CD4-positive, alpha-beta T cell treated with Interleukin-17A for 4 hours (primary cell): ENCODE measurements at places on chromosomes 12 and 14.

DNA sequence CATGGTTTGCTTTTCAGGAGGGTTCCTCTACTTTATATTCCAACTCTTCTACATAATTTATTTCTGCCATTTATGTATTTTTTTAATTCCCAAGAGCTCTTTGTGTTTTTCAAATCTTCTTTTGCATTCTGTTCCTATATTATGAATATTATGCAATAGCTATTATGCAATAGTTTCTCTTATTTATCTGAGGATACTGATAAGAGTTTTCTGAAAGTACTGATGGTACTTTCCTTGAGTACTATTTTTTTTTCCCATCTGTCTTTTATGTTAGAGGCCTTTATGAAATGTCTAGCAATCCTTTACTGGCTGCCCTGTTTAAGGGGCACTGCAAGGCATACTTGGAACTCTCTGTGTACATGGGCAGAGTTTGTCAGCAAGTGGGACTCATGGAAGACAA, 93.4 kb downstream of the SLC41A2 start:
- DNase-seq = no peak

DNA sequence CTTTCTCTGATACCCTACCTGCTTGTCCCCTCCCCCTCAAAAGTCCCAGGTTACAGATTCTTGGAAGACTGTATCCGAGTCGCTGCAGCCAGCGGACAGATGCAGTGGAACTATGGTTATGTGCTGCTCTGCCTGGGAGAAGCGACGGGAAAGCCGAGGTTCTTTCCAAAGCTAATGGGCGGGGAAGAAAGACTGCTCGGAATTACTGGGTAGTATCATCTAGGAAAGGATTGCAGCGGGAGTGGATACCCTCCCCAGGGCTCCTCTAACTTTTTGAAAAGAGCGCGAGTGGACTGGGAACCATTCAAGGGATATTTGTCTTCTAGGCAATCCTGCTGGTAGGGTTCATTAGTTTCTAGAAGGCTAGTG, 1.4 kb downstream of the PTHLH start:
- no peak for DNase-seq

GRCh38 chr12:116433249-116433648, 125.9 kb upstream of the MAP1LC3B2 start:
- DNase-seq = no peak

- DNase-seq = no peak
These were observed 7.2 kb downstream of the PDE3A start for GRCh38 chr12:20375560-20375959.

DNA sequence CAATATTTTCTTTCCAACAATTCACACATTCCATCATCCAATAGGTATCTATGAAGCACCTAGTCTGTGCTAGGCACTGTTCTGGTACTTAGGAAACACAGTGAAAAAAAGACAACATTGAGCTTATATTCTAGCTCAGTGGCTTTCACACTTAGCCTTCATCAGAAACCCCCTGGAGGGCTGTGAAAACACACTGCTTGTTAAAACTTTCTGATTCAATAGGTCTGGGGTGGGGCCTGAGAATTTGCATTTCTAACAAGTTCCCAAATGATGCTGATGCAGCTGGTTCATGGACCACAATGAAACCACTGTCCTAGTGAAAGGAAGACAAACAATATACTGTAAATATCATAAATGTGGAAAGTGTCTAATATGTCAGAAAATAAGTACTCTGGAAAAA, 5.9 kb downstream of the VTI1B start:
- DNase-seq = no peak

GRCh38 chr12:51389302-51389999, 1.8 kb downstream of the GALNT6 start:
- peak; percentile 52 for DNase-seq

- DNase-seq = no peak
These were observed 304.1 kb downstream of the SYT1 start for GRCh38 chr12:79168687-79169086.

DNA sequence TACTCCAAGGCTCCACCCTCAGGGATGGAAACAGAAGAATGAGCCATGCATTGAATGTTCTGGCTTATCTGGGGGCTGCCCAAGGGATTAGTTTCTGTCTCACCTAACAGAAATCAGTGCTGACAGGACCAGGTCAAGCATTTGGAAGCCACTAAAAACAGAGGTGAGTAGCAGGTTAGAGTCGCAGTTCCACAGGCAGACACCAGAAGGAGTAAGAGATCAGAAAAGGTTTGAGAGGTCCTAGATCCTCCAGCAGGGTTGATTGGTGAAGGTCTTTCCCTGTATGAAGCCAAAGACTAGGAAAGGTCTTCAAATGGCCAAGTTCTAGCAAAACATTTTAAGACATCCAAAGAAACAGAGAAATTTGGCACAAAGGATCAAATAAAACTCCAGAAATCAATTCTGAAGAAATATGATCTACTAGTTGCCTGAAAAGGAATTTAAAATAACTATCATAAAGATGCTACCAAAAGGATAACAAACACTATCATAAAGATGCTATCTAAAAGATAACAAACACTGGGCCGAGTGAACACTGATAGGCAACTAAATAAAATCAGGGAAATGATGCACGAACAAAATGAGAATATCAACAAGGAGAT, 19.5 kb upstream of the TTC9 start:
- DNase-seq = peak; percentile 67

- DNase-seq = peak; percentile 21
These were observed 20.7 kb downstream of the GCH1 start for GRCh38 chr14:54881761-54882401.

DNA sequence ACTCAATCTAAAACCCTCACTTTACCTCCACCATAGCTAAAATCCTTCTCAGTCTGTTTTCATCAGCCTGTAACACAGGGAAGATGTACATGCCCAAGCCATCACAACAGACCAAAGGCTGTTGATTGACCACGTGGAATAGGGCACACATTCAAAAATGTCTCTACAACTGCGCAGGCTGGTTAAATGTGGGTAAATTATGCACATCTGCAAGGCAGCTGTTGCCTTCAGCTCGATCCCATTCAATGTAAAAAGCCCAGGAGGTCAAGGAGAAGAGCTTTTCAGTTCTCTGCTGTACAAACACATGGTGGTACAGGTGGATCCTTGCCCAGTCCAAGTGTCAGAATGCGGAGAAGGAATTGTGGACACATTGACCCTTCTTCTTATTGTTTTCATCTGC, 354.0 kb downstream of the FLRT2 start:
- no peak for DNase-seq

DNA sequence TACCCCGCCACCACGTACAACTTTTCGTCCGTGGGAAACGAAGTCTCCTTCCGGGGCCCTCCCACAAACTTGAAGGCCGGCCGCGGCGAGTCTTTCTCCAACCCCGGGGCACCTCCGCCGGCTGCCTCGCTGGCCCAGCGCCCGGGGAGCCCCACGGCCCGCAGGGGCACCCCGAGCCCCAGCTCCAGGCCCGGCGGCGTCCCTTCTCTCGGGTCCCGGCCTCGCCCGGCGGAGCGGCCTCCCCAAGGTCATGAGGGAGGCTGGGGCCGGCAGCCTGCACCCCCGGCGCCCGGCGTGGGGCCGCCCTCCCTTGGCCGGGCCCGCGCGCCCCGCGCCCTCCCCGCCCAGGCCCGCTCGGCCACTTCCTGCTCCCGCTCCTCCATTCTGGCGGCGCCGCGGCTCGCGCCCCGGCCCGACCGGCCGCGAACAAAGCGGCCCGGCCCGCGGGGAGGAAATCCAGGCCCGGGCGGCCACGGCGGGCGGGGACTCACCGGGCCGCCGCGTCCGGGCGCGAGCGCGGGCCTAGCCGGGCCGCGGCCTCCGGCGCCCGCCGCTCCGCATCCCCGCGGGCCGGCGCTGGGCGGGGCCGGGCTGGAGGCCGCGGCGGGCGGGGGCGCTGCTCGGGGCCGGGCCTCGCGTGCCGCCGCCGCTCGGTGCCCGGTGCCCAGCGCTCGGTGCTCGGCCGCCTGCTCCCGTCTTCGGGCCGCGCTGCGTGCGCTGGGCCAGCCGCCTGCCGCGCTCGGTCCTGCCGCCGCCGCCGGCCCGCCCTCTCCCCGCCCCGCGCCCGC, at the start of gene AKT1:
AKT1 (minus strand) TSS at position 756 of the 788 bp plus-strand sequence. CDS start 3,105 bp downstream, outside the sequence.
- peak; percentile 38 for DNase-seq

GRCh38 chr14:94691660-94692034, 78.3 kb downstream of the GSC start:
- DNase-seq = no peak

DNA sequence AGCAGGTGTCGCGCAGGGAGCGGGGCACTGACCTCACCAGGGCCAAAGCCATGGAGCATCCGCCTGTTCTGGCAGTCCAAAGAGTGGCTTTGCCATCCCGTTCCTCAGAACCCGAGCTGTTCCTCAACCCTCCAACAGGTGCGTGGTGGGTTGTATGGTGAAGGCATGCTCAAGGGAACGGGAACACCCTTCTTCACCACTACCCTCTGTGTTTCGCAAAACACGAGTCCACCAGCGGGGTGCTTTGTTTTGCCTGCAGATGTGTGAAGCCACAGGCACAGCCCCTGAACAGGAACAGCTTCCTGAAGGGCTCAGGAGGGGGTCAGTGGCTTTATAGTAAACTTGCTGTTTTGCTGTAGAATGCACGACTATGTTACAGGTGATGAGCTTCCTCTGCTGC, 52.7 kb downstream of the SMOC1 start:
- no peak for DNase-seq

DNA sequence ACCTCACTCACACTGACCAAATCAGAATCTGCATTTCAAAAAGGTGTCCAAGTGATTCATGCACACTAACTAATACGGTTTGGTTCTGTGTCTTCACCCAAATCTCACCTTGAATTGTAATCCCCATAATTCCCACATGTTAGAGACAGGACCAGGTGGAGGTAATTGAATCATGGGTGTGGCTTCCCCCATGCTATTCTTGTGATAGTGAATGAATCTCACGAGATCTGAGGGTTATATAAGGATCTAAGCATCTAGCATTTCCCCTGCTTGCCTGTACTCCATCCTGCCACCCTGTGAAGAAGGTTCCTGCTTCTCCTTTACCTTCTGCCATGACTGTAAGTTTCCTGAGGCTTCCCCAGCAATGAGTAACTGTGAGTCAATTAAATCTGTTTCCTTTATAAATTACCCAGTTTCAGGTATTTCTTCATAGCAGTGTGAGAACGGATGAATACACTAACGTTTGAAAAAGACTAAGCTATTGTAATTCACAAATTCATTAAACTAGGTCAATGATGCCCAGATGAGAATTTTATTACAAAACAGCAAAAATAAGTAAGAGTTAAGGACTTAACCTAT, 759.1 kb downstream of the GALC start:
- DNase-seq = no peak

DNA sequence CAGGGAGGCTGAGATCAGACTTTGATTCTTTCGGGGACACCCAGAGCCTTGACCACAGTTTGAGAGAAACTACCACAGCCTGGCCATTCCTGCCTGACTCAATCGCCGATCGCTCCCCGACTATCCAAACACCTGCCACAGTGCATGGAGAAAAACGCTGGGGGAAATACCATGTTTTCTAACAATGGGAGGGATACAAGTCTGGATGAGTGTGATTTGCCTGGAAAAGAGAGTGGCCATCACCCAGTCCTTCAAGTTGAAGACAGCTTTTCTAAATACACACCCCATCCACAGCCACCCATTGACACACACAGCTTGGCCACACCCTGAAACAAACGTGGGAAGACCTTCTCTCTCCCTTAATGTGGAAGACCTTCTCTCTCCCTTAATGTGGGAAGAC, 6.7 kb upstream of the VASH1 start:
- no peak for DNase-seq

GRCh38 chr12:92539976-92540781, 162.6 kb upstream of the PLEKHG7 start:
- DNase-seq = no peak

- no peak for DNase-seq
These were observed 13.7 kb downstream of the PIGH start for GRCh38 chr14:67586369-67586768.

DNA sequence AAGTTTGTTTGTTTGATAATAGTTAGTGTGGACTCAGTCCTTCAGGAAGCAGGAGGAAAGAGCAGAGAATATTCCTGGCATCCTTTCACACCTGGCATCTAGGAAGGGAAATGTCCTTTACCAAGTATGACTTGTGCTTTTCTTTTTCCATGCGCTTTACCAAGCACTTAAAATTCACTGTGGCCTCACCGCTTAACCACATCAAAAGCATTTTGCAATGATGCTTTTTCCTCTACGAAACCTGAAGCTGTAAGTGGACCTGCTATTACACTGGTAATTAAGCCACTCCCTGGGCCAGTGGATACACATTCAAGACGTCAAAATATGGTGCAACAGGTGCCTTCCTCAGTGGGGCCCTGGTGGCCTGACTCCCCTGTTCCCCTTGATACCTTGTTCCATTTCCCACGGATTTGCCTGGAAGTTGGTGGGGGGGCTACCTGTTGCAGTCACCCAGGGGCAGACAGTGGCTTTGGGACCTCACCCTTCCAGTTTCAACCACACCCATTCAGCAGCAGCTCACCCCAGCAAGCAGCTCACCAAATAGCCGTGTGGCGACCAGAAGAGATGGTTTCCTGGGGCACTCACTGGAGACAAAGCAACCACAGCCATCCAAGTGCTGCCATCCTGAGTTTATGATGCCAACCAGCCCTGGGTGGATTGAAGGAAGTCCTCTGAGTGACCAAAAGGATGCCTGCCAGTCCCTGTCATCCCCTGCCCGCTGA, 14.2 kb upstream of the FZD10 start:
- no peak for DNase-seq

GRCh38 chr12:58296863-58297262, 355.5 kb downstream of the ATP23 start:
- no peak for DNase-seq

GRCh38 chr12:121996945-121997612, 24.6 kb upstream of the BCL7A start:
- no peak for DNase-seq

DNA sequence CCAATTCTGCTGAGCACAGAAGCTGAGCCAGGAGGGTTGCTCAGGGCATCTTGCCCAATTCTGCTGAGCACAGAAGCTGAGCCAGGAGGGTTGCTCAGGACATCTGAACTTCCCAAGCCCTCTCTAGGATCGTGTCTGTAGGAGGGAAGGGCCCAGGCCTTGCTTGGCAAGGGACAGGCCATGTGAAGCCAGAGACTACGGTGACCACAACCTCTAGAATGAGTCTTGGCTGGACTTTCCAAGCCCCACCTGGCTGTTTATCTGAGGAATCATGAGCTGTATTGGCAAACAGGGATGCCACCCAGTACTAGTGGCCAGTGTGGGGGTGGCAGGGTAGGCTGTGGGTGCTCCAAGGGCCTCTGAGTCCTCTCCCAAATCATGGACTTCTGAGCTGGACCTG, 7.7 kb upstream of the SERPINA6 start:
- DNase-seq = no peak

GRCh38 chr12:82554529-82554928, 132.2 kb upstream of the TMTC2 start:
- no peak for DNase-seq

- DNase-seq = no peak
These were observed 846 bp downstream of the SLIRP start for GRCh38 chr14:77708749-77709148.

- DNase-seq = no peak
These were observed 197.6 kb downstream of the PHETA1 start for GRCh38 chr12:111171345-111171744.

DNA sequence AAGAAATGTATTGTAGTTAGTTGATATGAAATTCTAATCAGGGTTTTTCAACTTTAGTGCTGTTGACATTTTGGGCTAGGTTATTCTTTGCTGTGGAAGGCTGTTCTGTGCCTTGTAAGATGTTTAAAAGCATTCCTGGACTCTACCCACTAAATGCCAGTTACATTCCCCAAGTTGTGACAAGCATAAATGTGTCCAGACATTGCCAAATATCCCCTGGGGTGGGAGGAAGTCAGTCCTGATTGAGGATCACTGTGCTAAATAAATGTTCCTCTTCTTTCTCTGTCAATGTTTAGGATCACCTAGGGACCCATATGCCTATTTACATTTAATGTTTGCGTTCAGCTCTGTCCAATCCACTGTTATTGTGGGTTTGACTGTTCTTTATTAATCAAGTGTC, 268.3 kb downstream of the TMTC2 start:
- no peak for DNase-seq
